ENCODE measurements at places on chromosomes 1 and 21. TPM values are rescaled to one million over a fixed set of nuclear protein-coding genes. Genes with fewer than 3 reads are reported as not detected.

PARS2 gene
- polyA plus RNA-seq: 2.1 TPM

CLCNKA gene
- polyA plus RNA-seq: not detected

AVPR1B gene
- not detected for polyA plus RNA-seq

SLC44A3 gene
- polyA plus RNA-seq: not detected

AMY2A gene
- not detected for polyA plus RNA-seq

DNA sequence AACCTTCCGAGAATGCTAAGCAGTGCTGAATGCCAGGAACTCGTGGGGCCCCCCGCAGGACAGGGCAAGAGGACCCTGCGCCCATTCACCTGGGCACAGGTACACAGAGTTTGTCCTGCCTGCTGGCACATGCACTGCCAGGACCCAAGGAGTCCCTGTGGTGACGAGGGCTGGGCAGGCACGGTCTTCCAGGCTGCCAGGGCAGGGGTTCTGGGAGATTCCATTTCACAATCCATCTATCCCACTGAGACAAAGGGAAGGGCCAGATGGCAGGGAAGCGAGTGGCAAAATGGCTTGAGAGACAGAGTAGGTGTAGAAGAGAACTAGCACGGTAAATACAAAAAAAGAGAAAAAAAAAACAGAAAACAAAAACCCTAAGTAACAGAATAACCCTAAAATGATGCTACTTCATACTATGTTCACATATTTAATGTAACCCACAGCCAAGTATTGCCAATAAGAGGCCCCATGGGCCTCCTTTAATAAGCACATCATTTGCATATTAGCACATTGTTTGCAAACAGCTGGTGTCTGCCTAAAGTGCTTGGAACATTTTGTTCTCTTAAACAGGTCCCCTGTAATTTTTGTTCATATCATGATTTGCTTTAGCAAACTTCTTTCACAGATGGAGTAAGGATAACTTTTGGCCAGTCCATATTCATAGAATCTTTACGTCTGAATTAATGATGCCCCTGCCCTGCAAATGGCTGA, 83.8 kb downstream of the STUM start:
- DNase-seq: no peak

DNA sequence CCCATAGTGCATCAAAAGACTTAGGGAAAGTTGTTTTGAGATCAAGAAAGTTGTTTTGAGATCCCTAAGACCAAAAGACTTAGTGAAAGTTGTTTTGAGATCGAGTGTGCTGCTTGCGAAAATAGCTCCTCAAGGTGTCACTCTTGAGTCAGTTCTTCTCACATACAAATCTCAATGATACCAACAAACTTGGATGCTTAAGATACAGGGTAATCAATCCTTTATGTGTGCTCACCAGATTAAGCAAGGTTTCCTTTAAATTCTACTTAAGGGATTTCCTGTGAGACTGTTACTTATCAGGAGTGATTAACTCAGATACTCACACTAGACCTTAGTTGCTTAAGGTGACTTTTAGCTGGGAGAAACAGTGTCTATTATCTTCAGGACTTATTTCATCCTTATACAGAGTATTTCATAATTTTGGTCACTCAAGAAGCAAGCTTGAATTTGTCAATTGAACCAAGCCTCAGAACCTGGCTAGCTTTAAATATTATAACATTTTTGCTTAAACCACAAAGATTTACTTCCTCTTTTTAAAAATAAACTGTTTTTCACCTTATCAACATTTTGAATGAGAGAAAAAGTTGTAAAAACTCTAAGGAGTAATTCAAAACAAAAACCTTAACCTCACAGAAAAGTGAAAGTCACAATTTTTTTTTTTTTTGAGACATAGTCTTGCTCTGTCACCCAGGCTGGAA, 8.0 kb upstream of the RLF start:
- DNase-seq: peak; percentile 41

DNA sequence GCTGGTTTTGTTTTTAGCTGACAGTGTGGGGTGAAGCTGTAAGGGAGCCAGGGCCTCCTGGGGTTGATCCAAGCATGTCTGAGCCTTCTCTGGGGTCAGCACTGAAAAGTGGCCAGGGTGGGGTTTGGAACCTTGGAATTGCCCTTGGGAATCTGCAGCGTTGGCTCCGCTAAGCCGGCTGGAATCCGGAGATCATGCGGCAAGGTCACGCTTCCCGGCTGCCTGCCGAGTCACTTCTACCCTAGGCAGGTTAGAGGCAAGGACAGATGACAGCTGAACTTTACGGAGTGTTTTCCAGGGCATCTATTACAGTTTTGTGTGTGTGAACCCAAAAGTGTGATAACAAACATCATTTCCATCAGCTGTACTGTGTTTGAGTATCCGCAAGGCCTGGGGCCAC, 17.1 kb downstream of the ABCG1 start:
- no peak for DNase-seq

GRCh38 chr1:36133484-36133883, 8.5 kb upstream of the COL8A2 start:
- no peak for DNase-seq

DNA sequence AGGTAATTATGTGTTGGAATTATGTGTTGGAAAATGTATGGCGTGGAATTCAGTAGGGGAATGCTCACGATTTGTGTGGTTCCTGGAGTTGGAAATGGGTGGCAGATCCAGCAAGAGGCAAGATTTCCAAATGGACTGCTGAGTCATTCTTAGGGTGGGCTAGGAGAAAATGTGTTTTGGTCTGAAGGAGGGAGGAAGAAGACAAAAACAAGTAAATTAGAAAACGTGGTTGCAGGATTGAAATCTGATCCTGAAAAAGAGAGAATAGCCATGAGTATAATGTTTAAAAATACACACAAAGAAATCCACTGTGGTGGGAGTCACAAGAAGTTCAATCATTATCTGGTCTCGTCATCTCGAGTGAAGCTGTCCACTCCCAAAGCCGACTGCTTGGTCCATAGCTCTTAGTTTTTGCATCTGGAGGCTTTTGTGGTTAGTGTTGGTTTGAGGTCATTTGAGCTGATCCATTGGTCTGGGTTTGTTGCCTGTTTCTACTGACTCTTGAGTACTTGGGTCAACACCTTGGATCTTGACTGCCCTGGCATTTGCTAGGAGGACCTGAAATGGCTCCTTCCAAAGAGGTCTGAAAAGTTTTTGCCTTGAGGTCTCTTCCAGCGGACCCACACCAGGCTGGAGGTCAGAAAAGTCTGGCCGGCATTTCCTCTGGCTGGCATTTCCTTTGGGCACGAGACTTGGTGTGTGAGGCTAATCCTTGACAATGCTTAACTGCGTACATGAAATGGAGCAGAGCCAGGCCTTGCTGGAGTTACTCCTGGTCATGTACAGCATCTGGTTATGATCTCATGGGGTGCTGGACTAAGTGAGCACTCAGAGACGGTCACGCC, 9.2 kb downstream of the MX2 start:
- DNase-seq: no peak

- DNase-seq: no peak
These were observed 42.3 kb downstream of the TCEANC2 start for GRCh38 chr1:54095546-54096226.

GRCh38 chr1:24970399-24970753, 40.3 kb upstream of the RUNX3 start:
- DNase-seq: no peak

GRCh38 chr1:23825762-23826522, 713 bp upstream of the HMGCL start:
- DNase-seq: no peak

DNA sequence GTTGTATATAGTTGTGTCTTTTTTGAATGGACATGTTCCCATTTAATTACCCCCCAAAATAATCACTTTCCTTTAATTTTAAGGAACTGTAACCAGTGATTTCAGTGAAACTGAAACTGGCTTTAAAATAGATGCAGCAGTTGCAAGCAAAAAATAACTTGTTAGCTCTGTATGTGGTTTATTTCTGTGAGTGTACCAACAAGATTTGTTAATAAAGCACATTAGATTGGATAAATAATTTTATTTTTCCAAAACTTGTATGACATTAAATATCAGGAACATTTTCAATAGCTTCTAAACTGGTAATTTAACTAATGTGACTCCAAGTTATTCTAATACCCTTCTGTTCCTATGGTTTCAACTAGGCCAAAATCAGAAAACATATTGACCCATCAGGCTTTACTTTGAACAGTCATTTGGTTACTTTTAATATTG, 184.3 kb upstream of the CACYBP start:
- no peak for DNase-seq

DNA sequence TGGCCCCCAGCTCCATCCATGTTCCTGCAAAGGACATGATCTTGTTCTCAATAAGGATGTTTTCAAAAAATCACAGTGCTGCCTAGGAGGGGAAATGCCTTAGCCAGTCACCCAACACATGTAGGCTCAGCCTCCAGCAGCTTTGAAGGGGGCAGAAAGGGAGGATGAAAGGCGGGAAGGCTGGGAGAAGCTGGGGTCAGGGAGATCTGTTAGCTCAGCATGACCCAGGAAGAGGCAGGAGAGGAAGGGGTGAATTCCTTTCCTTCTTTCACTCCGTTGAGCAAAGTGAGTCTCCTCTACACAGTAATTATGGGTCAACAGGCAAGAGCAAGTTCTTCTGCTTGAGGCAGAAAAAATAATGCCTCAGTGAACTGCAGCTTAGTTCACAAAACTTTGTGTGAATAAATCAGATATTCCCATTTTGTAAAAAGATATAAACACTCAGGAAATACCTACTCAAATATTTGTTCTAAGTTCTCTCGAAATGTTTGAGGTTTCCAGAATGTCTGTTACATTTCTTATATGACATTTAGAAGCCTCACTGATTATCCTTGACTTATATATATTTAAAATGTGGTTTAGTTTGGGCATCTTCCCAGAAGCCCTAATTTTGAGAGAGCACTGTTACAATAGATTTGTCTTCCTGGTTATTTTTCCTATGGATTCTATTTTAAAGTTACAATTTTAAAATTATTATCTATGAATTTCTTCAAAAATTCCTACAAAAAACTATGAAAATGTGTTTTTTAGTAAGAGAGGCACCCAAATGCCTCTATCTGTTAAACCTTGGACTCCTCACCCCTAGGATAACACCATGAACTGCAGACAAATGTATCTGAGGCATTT, 116.8 kb downstream of the KCNJ6 start:
- DNase-seq: no peak

DNA sequence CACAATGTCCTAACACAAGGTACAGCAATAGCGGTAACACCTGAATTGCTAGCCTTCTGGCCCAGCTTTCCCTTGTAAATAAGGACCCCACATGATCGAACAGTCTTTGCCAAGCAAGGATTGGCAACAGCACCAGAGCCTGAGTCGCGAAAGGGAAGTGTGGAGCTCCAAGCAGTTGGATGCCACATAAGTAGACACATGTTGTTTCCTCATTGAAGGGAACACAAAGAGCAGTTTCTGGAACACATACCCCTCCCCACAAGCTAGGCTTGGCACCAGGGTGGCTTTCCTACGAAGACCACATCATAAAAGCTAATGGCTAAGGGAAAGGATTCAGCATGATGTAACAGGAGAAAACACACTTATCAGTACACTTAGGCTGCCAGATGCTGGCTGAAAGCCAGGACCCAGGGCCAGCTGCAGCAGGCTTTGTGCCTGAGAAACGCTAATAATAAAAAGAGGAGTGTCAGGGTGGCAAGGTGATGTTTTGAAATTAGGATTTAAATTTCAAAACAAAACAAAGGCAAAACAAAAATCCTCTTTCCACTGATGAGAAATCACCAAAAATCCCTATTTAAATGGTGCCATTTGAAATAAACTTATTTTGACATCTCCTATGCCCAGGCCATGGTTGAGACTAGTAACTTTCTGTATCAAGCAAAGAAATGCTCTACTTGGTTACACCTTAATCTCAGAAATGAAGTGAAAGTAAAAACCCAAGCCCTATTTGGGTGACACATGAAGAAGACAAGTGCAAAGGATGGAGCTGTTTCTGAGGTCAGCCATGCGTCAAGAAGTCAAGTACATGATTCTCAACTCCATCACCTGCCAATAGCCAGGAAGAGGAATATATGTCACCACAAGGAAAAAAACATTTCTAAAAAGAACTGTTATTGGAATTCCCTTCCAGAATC, 11.9 kb upstream of the CPLANE2 start:
- no peak for DNase-seq
